ENCODE measurements at places on chromosomes 5 and 9.
A peak's percentile ranks its signal among the peaks of the same experiment; 100 is the strongest.

GRCh38 chr9:38183994-38184568 lies 115.1 kb upstream of the SHB start:
- DNase-seq: peak; percentile 8

DNA sequence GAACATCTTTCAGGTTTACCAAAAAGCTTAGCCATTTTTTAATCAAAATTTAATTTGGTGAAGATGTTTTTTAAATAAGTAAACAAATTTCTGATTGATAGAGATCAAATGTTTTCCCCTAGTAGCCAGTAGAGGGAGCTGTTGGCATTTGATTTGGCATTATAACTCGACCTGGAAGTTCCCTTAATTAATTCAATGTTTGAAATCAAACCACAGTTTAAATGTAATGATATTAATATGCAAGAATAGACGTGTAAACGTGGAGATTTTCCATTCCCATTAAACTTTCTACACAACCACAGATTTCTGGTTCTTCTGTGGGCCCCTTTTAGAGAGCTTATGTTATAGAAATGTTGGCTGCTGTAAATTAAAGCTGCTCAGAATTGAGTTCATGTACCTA lies 148.1 kb upstream of the MPDZ start:
- peak; percentile 62 for DNase-seq

- no peak for DNase-seq
These were observed 99.8 kb upstream of the CACNA1B start for GRCh38 chr9:137777761-137778160.

GRCh38 chr5:160685695-160686094 lies 166.3 kb downstream of the ATP10B start:
- DNase-seq: peak; percentile 5

GRCh38 chr5:2634399-2635176 lies 116.9 kb downstream of the IRX2 start:
- DNase-seq: no peak

- no peak for DNase-seq
These were observed 99.7 kb downstream of the MAP1B start for GRCh38 chr5:72206994-72207393.

DNA sequence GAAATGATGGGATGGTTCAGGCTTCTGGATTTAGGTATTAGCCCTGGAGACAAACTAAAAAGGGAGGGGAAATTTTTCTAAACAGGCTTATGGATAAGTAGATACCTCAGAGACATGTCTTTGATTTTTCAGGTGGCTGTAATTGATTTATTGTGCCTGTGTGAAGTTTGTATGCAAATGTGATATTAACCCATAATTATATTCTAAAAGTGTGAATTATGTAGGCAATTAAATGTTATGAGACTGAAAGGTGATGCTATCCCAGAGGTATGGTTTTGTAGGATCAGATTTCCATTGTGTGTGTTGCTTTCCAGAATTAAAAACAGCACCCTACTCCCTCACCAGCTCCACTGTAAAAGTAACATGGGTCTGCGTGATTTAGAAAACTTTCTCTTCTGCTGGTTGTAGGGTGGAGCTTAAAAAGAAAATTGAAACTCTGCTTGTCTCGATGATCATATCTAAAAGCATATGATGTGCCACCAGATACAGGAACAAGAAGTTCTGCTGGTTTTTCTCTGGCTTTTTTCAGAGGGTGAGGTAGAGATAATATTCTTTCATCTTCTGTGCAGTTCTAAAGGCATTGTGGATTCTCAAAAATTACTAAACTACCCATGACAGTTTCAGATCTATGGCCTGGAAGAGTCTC lies 71.8 kb upstream of the TAF11L2 start:
- DNase-seq: peak; percentile 59

DNA sequence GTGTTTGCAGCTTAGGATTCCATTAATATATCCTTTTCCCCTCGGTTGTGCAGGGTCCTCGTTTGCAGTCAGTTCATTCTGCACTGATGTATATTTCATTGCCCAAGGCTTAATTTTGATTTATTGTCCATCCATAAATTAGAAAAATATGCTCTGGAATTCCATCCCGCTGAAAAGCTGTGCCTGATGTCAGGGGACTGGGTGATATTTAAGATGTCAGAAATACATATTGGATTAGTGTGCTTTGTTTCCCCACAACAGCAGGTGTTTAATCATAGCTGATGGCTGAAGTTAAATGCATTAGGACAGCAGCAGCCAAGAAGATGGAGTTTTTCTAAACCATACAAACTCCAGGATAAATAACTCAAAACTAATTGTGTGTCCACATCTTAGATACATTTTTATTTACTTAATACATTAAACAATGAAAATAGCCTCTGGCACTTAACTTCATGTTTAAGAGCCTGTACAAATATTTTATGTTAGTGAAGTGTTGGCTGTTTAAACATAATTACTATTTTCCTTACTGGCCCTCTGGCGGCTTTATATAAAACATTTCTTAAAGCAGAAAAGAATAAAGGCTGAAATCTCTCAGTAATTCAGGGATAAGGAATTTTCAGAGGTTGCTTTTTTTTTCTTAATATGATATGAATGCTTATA lies 170.4 kb upstream of the TBCA start:
- no peak for DNase-seq

DNA sequence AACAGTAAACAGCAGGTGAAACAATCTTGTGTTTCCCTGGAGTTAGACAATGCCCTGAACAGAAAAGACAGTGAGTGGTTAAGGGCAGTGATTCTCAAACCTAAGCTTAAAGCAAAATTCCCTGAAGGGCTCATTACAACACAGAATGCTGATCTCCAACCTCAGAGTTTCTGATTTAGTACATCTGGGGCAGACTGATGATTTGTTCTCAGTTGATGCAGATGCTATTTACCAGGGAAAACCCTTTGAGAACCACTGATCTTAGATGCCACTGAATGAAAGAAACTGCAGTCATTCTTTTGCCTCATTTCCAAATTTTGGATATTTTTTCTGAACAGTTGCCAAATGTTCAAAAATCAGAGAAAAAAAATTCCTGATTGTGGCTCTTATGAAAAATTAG lies 18.7 kb upstream of the ADAM19 start:
- DNase-seq: no peak

DNA sequence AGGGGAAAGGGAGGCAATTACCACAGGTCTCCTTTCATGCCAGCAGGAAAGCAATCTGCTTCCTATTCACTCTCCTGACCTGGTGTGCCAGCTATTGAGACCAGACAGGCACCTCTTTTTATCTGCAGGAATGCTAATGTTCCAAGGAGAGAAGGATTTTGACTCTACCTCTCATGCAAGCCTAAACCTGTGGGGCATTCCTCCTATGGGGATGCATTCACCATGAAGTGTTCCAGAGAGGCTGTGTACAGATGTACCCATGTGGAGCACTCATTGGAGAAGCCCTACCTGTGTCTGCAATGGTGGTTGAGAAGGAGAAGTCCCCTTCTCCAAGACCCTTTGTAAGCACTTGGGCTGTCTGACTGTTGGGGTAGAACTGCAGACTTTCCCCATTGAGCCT lies 45.4 kb upstream of the EDIL3 start:
- no peak for DNase-seq

GRCh38 chr9:133665535-133665934 lies 29.4 kb downstream of the DBH start:
- no peak for DNase-seq

- no peak for DNase-seq
These were observed 7.7 kb downstream of the ZCCHC7 start for GRCh38 chr9:37128051-37128450.

DNA sequence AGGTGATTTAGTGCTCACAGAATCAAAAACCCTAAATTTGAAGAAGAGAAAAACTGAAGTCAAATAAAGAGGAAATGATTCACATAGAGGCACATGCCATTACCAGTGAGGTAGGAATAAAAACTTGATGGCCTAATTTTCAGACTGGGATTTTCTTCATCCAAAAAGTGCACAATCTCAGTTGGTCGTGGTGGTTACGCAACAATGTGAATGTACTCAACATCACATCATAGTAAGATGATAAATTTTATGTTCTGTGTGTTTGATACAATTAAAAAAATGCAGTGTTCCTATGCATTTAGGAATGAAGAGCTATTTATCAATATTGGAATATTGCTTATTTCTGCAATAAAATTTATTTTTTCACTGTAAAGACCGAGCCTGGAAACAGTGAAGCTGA lies 60.7 kb downstream of the SV2C start:
- no peak for DNase-seq

DNA sequence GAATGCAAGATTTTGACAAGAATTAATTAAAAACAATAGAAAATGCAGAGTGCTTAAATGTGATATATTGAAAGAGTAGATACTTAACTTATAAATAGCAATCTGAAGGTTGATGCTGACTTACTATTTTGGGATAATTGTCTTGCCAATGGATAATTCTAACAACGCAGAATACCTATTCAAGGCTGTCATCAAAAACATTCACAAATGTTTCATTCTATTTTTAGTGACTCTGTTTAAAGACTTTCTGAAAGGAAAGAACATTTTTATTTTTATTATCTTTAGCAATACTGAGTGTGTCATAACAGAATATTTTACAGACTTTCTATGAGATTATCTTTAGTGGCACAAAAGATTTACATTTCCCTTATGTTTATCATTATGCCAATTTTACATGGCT lies 38.1 kb downstream of the ANKRD55 start:
- no peak for DNase-seq

DNA sequence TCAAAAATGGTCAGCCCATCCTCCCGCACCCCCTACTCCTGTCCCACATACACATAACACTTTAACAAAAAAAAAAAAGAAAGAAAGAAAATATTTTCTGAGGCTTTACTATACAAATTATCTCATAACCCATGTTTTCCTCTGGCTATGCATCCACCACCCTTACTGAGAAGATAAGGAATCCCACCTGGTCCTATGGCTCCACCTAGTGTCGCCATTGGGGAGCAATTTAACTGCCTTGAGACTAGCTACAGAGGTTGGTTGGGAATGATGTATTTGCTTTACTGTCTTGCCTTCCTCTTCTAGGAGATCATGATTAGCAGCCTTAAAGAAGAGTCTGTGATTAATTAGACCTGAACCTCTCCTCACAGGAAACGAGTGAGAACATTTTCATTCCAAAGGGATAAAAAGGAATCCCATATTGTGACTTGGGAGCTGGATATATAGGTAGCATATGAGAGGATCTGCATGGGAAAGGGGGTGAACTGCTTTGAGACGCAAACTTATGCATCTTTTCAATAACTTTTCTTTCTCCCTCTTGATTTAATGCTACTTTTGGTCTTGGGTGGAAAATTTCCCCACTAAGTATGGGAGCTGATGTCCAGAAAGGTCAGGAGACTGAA lies 77.7 kb upstream of the SELENOP start:
- DNase-seq: peak; percentile 70

GRCh38 chr5:127754259-127754658 lies 51.1 kb downstream of the CCDC192 start:
- peak; percentile 80 for DNase-seq

DNA sequence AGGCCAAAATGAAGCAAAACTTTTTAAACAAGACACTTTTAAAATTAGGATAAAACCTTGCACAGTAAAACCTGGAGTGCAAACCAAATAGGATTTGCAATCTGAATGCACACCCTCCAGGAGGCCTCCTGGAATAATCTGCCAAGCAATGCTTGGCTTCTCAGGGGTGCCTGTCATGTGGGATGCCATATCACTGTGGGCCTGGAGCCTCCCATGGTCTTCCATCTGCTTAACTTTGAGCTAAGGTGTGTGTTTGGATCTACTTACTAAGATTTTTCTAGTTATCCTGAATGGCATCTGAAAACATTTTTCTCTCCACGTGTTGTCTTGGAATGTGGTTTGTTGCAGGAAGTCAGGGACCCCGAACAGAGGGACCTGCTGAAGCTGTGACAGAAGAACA lies 52.1 kb downstream of the RGS7BP start:
- no peak for DNase-seq

DNA sequence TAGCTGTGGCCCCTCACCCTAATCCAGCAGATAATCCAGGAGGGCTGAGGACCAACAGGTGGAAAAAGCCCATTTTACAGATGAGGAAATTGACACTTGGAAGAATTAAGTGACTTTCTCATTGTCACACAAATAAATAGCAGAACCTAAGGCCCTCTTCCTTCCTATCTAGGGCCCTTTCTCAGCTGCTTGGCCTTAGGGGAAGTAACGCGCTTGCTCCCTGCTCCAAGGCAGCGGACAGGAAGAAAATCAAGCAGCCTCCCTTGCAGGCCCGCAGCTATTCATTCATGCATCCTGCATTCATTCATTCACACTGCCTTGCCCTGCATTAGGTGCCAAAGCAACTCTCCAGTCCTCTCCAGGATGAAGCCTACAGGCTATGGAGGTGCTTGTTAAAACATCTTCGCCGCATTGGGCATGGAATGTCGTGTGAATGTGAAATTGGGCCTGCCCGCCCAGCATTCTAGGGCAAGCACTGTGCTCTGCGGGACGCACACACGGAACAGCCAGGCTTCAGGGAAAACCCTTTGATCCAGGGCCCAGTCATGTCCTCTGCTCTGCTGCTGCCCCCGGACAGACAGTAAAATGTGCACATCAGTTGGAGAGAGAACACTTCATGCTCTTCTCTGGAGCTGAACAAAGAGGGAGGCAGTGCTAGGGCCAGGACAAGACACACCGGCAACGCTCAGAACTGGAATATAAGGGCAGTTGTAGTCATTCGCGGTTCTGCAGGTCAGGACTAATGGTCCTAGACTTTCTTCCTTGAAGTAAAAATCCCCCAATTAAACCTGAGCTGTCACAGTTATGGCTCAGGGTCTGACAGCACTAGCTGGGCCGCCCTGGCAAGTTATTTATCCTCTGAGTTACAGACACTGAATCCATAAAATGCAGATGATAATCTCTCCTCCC lies 166.0 kb downstream of the COL23A1 start:
- no peak for DNase-seq

DNA sequence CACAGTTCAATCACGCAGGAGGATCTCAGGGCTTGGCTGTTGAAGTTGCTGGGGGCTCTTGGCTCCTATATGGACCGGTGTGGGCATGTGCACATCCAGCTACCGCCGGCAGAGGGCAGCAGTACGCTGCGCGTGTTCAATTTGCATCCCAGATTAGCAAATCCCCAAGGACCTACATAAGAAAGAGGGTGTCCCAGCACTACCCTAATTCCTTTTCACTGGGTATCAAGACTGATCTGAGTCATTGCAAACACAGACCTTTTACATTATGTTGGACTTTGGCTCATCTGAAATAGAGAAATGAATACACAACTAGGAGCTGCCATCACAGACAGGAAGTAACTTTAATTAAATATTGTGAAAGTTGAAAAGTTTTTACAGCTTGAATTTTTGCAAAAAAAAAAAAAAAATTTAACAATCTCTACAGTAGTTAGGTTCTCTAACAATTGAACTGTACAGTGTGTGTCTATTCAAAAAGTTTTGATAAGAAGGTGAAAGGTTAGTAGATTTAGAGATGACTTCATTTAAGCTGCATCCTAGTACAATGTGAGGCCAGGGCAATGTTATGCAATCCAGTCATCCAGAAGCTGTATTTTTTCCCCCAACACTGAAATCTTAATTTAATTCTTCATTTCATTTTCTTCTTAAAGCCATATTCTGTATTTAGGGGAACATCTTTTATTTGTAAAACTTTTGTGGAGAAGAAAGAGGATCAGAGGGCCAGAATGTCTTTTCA lies 404.0 kb downstream of the EBF1 start:
- DNase-seq: peak; percentile 49

- no peak for DNase-seq
These were observed 26.5 kb upstream of the DOCK2 start for GRCh38 chr5:169610606-169611005.
